ENCODE measurements at places on chromosomes 7 and 10.

- no peak for DNase-seq
Measured at GRCh38 chr7:98760201-98760651, 109.6 kb downstream of the TMEM130 start.

GRCh38 chr10:17527514-17528146 lies 73.2 kb upstream of the ST8SIA6 start:
- no peak for DNase-seq

DNA sequence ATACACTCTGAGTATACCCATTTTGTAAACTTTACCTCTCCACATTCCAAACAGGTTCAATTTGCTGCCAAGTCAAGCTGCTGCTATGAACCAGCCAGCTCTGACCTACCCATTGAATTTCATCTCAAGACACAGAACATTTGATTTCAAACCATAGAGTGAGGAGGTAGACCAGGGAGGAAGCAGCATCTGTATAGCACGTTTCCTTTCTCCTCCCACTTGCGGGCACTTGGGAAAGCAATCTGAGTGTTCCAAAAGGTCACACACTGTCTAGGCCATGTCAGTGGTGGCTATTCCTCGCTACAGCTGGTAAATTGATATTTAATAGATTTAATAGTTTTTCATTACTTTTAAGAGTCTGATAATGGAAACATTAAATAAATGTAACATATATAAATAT lies 147.8 kb upstream of the EEPD1 start:
- no peak for DNase-seq

DNA sequence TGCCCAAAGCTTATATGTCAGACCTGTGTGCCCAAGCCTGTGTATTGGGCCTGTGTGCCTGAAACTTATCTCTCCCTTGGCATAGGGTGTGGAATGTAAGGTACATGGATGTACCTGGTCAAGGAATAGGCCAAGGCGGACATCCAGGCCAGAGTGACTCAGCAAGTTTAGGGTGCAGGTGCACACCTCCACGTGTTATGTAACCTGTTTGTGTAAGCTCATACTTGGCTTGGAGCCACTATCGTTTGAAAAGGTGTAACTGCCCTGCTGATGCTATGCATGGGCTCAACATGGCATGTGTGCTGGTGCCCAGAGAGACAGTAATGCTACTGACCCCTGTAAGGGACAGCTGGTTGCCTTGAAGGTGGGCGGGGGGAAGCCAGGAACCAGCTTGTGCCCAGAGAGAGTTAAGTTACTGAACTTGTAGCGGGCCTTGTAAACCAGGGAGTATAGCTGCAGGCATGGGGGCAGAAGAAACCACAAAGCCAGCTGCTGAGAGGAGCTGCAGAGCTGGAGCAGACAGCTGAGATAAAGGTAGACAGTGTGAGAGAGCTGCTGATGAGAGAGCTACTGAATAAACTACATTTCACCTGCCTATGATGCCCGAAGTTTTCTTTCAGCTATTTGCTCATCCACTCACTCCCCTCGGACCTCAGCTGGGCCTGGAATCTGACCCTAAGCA lies 656.4 kb upstream of the ZWINT start:
- DNase-seq = no peak

DNA sequence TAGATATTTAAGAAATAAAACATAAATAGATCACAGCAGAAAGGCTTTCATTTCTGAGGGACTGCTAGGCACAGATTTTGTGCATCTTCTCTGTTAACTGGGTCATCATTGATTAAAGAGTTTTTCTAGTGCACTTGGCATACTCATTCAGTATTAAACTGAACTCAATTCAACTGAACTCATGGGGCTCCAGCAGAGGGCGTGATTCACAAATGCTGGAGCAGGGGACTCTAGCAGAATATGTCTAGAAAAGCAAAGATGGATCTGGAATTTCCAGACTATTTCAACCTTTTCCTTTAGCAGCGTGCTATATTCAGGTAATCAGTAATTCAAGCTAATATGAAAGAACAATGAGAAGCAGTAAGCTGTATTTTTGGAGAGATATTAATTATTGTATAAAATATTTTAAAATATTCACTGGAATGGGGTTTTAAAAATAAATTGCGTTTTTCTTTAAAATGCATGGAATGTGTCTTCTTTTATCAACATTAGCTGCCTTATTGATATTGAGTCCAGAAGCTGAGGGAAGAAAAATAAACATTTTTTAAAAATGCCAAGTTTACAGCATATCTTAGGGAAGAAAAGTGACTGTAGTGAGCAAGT lies 296.8 kb upstream of the CACNA2D1 start:
- no peak for DNase-seq

DNA sequence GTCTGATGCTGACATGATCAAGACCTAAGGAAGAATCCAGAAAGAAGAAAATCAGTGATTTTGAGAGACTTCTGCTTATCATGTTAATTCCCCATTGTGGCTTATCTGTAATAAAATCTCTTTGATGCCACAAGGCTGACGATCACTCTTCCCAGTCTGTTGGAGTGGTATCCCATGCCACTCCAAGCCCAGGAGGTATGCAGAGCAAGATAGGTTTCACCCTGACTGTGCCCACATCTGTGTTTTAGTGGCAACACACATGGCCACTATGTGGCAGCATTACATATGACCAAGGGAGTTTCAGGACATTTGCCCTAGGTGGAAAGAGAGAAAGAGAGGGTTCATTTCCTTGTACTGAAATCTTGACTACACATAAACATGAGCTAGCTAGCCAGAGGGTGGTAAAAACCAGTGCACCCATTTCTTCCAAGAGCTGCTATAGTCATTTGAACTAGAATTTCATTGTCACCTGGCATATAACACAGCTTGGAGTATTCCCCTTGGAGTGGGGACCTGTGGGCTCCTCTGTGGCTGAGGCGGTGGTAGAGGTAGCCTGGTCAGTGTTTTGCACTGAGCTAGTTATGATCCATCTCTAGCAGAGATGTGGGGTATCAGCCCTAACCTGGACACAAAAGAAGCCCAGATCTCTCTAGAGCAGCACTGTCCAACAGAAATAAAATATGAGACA lies 20.8 kb downstream of the LAMB4 start:
- no peak for DNase-seq

- no peak for DNase-seq
Measured at GRCh38 chr7:94001396-94001795, 2.8 kb downstream of the BET1 start.

DNA sequence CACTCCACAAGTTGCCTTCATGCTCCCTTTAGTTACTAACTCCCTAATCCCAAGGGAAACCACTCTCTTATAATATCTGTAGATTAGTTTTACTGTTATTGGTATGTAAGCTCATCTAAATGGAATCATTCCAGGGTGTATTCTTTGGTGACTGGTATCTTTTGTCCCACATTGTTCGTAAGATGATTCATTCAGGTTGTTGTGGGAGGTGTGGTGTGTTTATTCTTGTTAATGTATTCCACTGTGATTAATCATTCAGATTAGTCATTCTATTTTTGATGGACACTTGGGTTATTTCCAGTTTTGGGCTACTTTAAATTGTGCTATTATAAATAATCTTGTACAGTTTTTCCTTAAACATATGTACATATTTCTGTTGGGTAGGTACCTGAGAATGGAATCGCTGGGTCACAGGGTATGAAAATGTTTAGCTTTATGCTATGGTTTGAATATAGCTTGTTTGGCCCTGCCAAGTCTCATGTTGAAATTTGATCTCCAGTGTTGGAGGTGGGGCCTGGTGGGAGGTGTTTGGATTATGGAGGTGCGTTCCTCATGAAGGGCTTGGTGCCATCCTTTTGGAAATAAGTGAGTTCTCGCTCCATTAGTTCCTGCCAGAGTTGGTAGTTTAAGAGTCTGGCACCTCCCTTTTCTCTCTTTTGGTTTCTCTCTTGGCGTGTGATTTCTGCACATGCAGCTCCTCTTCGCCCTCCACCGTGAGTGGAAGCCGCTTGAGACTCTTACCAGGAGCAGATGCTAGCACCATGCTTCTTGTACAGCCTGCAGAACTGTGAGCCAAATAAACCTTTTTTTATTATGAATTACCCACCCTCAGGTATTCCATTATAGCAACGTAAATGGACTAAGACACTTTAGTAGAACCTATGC lies 13.8 kb downstream of the BTRC start:
- no peak for DNase-seq

GRCh38 chr10:29144126-29144525 lies 144.7 kb upstream of the LYZL1 start:
- no peak for DNase-seq

GRCh38 chr7:97771576-97771975 lies 39.7 kb downstream of the TAC1 start:
- DNase-seq = no peak

GRCh38 chr7:32670110-32671025 lies 175.1 kb downstream of the AVL9 start:
- DNase-seq = no peak

DNA sequence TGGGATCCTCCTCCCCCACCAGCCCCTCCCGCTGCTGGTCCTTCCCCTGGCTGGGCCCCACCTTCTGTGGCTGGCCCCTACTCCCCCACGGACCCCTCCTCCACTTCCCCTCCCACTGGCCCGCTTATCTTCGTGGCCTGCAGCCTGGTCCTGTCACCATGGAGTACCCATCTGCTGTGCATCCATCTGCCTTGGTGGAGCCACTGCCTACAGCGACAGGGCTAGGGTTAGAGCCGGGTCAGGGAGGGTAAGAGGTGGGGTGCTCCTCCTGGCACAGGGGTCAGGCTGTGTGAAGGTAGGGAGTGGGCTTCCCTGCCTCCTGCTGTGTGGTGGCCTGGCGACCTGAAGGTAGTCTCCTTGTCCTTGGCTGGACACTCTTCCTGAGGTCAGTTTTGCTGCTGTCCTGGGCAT lies 5.2 kb downstream of the ADCY1 start:
- DNase-seq = no peak

GRCh38 chr7:1245524-1246050 lies 12.9 kb downstream of the UNCX start:
- DNase-seq = no peak

GRCh38 chr7:981793-982510 lies 1.0 kb upstream of the CYP2W1 start:
- no peak for DNase-seq

- DNase-seq = no peak
Measured at GRCh38 chr10:124637746-124638145, 106.4 kb downstream of the FAM53B start.

All from cortex of kidney (tissue), 1 donor.